ENCODE measurements at places on chromosomes 11 and 22. TPM values are rescaled to one million over a fixed set of nuclear protein-coding genes. Genes with fewer than 3 reads are reported as not detected.

- no peak for DNase-seq
Observed at GRCh38 chr11:72932132-72932570, 117.9 kb downstream of the ATG16L2 start.

GRCh38 chr22:21803811-21804249 is 63.6 kb downstream of the MAPK1 start:
- DNase-seq = no peak

GRCh38 chr11:114307524-114308203 is 11.5 kb downstream of the NNMT start:
- DNase-seq = peak; percentile 80

DNA sequence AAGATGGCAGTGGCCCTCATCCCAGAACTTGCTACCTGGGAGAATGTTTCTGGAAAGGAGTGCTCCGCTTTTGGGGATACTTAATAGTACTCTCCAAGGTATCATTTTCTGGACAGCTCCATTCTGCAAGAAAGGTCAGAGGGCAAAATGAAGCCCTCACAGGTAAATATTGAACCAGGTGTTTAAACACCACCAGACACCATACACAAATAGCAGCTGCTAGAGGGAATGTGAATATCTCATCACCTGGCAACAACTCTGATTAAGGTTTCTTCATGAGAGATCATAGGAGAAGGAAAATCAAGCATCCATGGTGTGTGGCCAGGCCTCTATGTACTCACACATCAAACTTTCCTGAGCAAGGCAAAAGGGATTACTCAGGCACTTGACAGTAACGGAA is 226.1 kb upstream of the FAT3 start:
- DNase-seq = no peak

DNA sequence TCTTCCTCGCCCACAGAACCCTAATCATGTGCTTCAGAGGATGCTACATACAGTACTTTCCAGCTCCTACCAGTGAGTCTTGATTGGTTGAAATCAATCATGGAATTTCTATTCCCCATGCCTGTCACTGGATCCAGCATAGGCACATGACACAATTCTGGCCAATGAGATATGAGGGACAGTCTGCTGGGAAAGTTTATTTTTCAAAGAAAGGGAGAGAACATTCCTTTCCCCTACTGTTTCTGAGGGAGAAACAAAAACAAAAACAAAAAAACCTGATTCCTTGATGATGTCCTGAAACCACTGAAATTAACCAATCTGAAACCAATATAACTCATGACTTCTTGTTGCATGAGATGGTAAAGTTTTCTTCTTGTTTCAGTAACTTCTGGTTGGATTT is 3.3 kb upstream of the RCN1 start:
- DNase-seq = no peak

Gene APBB1
- 51.3 TPM for total RNA-seq

Gene BTG4
- not detected for total RNA-seq

Gene VWA5A
- total RNA-seq = 14.3 TPM

Gene OR52B4
- total RNA-seq = not detected

Gene TRIM29
- 0.33 TPM for total RNA-seq
